ENCODE measurements at places on chromosomes 5 and 9.

GRCh38 chr5:82562696-82563240 lies 284.6 kb upstream of the RPS23 start:
- DNase-seq, result no peak

DNA sequence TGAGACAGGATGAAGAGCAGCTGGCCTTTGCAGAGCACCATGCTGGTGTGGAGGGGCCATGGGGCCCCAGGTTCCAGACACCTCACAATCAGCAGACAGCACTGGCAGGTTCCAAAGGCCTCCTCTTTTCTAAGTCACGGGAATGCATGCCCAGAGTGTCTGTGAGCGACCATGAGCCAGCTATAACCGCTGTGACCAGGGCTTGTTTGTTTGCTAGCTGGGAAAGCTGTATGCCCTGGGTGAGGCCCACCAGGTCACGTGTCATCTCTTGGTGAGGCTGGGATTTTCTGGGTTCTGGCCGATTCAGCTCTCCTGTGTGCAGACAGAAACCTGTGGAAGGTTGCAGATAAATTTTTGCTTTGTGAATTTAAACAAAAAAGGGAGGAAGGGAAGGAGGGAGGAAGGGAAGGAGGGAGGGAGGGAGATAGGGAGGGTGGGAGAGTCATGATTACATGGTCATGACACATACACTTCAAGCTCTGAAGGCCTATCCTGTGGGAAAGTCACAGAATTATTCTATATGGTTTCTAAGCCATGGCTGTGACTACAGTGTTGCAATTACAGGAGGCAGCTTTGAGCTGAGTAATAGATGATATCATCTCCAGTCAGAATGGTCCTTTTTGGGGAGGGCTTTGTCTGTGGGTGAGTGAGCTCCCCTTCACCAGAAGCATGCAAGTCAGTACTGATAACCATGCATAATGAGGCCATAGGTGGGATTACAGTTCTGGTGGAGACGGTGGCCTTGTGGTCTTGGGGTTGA lies 37.2 kb downstream of the PAPPA start:
- peak; percentile 70 for DNase-seq

GRCh38 chr5:126188804-126189203 lies 234.4 kb upstream of the GRAMD2B start:
- no peak for DNase-seq

DNA sequence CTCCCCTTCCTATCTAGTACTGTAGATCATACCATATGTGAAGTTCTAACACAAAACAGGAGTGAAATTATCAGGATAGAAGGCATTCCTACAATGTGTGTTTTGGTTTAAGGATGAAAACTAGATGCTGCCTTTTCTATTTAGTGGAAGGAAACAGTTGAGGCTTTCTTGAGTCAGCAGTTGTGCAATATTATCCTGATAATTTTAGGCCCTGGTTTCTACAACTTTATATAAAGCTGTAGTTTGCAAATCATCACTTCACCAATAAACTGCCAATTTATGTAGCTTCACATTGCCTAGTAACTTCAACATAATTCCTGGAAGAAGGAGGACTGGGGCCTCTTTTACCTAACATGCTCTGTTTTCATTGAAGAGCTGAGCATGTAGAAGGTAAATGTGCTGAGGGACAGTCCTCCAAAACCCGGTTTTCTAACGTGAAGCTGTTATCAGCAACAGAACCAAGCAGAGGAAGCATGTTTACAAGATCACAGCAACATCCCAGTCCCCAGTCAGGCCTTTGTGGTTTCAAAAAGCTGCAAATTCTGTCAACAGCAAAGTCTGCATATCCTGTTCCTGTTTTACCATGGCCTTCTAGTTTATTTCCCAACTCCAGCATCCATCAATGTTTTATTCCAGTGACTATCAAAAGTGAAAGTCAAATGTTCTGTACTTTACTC lies 513.4 kb upstream of the MEF2C start:
- no peak for DNase-seq

GRCh38 chr5:158152136-158152535 lies 293.2 kb upstream of the CLINT1 start:
- no peak for DNase-seq

DNA sequence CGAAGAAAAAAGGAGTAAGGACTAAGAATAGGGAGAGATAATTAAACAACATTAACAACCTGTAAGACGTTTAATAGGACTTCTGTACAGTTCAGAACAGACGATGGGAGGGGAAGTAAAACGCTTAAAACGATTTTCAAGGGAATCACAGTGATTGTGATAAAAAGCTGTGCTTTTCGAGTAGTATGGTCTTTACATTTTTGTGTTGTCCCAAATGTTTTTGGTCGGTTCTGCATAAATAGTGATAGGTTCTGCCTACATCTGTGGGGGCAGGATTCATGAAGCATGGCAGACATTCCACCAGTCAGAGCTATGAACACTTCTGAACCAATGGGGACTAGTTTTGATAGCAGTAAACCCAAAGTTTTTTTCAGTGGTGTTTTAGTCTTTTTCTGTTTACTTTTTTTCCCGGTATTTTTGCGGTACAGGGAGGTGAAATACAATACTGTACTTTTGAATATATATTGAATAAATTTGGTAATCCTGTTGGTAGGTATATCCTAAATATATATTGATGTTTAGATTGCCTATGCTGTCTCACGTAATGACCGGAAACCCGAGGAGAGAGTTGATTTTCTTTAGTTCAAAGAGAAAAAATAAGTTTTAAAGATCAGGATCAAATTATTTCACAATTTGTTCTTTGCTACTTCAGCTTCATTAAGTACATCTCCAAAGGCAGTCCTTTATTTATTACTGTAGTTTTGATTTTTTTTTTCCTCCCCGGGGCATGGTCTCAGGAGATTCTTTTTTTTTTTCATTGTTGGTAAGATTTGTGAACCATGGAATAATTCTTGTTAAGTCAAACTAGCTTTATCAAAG lies 1.3 kb downstream of the ERBIN start:
- peak; percentile 42 for DNase-seq

DNA sequence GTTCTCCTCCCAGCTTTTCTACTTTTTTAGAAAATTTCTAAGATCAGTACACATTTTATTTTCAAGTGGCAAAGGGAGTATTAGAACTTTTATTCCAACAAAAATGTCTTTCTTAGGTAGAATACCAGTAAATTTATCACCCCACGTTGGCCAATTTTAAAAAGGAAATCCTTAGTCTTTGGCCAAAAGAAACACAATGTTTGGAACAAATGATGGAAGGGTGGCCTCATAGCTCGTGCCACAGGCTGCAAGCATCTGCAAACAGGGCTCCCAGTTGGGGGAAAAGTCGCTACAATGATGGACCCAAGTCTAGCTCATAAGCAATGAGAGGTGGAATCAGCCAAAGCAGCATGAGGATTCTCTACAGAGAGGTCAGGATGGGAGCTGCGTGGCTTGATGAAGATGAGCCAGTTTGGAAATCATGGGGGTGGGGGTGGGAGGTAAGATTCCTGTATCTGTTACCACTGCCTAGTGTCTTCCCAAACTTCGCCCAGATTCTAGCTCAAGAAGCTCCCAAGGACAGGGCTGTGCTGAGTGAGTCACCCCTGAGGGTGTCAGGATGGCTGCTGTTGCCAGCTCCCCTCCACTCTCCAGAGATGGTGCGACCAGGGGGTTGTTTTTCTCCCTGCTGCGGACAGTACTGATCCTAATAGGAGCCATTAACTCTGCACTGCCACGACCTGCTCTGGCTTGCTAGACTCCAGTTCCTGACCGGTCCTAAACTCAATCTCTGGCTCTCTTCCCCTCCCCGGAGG lies 75.6 kb downstream of the DCP2 start:
- no peak for DNase-seq

GRCh38 chr5:171748720-171749119 lies 36.9 kb upstream of the SMIM23 start:
- no peak for DNase-seq

GRCh38 chr9:437574-438001 lies 222.9 kb downstream of the DOCK8 start:
- DNase-seq, result no peak

- no peak for DNase-seq
Observed at GRCh38 chr5:128257076-128257475, 173.5 kb downstream of the SLC12A2 start.

- no peak for DNase-seq
Observed at GRCh38 chr9:136292026-136292538, 11.8 kb downstream of the CCDC187 start.

DNA sequence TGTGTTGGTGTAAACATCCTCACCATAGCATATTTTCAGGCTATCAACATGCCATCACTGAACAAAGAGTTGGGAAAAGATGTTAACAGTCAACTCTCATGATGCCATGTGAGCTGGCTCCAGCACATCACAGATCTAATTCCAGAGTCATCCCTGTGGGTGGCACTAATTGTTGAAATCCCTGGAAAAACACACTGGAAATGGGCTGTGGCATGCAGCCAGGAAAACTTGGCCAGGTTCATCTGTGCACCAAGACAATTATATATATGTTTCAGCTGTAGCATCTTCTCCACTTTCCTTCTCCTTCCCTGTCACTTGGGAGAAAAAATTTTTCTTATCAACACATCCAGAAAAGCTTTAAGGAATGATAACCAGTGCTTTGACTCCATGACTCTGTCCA lies 313.7 kb downstream of the TRIM32 start:
- DNase-seq, result no peak

- DNase-seq, result no peak
Observed at GRCh38 chr5:132353486-132353995, 16.0 kb upstream of the SLC22A5 start.

- DNase-seq, result no peak
Observed at GRCh38 chr5:107781451-107781850, 110.7 kb upstream of the EFNA5 start.

- no peak for DNase-seq
Observed at GRCh38 chr9:91038483-91039124, 237.0 kb downstream of the SYK start.
